Dermis blood vessel endothelial cell (primary cell): ENCODE measurements at places on chromosomes 6 and 20. TPM values are rescaled to one million over a fixed set of nuclear protein-coding genes. Genes with fewer than 3 reads are reported as not detected.

The SIRPA gene
- 35.2 and 55.2 TPM in 2 replicates for total RNA-seq

- DNase-seq = no peak
Measured at GRCh38 chr20:62834967-62835730, 18.3 kb downstream of the COL9A3 start.

GRCh38 chr6:36717231-36717825 lies 19.7 kb downstream of the RAB44 start:
- DNase-seq = no peak

DNA sequence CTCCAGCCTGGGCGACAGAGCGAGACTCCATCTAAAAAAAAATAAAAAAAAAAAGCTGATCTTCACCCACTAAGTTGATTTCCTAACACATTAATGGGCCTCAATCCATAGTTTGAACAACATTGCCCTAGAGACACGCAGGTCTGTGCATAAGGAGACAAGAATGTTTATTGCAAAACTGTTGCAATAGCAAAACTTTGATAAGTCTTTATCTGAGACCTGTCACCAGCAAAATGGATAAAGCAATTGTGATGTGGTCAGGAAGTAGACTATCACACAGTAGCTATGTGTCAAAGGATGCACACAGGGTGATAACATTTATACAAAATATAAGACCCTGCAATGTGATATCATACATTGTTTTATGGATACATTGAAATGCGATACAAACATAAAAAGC lies 4.2 kb upstream of the ITPR3 start:
- DNase-seq = no peak

DNA sequence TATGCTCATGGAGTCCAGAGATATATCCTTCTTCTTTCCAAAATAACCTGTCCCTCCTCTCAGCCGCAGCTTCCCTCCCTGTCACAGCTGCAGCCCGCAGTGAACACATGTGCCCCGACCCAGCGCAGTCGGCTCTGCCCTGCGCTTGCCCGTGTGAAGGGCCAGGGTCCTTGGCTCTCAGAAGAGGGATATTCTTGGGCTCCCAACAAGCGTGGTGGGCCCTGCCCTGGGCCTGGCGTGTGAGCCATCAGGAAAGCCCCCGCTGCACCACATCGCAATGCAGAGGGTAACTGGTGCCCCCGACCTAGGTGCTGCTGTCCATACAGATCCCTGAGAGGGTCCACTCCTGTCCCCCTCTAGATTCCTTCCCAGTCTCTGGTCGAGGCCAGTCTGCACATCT lies 65.2 kb downstream of the SSR1 start:
- DNase-seq = no peak
